Activated T-cell treated with anti-CD3 and anti-CD28 coated beads, Interleukin-2, amount 50 U/mL, for 72 hours (primary cell): ENCODE measurements at places on chromosomes 13 and 19. TPM values are rescaled to one million over a fixed set of nuclear protein-coding genes. Genes with fewer than 3 reads are reported as not detected.

DNA sequence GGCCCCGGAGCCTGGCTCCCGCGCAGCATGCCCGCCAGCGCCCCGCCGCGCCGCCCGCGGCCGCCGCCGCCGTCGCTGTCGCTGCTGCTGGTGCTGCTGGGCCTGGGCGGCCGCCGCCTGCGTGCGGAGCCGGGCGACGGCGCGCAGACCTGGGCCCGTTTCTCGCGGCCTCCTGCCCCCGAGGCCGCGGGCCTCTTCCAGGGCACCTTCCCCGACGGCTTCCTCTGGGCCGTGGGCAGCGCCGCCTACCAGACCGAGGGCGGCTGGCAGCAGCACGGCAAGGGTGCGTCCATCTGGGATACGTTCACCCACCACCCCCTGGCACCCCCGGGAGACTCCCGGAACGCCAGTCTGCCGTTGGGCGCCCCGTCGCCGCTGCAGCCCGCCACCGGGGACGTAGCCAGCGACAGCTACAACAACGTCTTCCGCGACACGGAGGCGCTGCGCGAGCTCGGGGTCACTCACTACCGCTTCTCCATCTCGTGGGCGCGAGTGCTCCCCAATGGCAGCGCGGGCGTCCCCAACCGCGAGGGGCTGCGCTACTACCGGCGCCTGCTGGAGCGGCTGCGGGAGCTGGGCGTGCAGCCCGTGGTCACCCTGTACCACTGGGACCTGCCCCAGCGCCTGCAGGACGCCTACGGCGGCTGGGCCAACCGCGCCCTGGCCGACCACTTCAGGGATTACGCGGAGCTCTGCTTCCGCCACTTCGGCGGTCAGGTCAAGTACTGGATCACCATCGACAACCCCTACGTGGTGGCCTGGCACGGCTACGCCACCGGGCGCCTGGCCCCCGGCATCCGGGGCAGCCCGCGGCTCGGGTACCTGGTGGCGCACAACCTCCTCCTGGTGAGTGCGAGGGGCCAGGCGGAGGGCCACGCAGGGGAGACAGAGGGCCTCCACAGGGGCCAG is at the start of gene KL:
Gene KL, plus strand, starts transcription at position 10 of the 909 bp plus-strand sequence. Its CDS starts 18 bp downstream, at position 28.
- peaks cover 78% of the 10 kb centered on the region for H3K27me3 ChIP-seq
- no peaks in the 10 kb centered on the region for H3K36me3 ChIP-seq
- H3K4me3 ChIP-seq = peak within 1 kb of the TSS; percentile 76
- peak; percentile 38 for DNase-seq
- no peak within 1 kb of the TSS for H3K27ac ChIP-seq

DNA sequence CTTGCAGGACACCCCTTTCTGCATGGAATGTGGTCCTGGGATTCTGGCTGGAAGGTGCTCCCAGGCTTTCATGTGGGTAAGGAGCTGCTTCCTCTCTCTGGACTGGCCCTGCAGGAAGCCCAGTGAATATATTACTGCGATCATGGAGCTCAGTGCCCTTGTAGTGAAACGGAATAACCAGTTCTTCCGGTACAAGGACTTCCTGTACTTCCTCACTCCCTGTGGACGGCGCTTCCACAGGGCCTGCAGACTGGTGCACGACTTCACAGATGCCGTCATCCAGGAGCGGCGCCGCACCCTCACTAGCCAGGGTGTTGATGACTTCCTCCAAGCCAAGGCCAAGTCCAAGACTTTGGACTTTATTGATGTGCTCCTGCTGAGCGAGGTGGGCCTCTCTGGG is 8.0 kb downstream of the CYP4F8 start:
- no peak overlapping the region for H3K27ac ChIP-seq
- H3K36me3 ChIP-seq = no peaks in the 10 kb centered on the region
- peaks cover 23% of the 10 kb centered on the region for H3K27me3 ChIP-seq
- no peak overlapping the region for H3K4me3 ChIP-seq

GRCh38 chr19:18046059-18046718 is 38.2 kb downstream of the ARRDC2 start:
- H3K4me1 ChIP-seq = peaks cover 62% of the 10 kb centered on the region
- H3K27ac ChIP-seq = no peak overlapping the region
- H3K4me3 ChIP-seq = peak overlapping the region; percentile 82
- peaks cover 2% of the 10 kb centered on the region for H3K36me3 ChIP-seq

DNA sequence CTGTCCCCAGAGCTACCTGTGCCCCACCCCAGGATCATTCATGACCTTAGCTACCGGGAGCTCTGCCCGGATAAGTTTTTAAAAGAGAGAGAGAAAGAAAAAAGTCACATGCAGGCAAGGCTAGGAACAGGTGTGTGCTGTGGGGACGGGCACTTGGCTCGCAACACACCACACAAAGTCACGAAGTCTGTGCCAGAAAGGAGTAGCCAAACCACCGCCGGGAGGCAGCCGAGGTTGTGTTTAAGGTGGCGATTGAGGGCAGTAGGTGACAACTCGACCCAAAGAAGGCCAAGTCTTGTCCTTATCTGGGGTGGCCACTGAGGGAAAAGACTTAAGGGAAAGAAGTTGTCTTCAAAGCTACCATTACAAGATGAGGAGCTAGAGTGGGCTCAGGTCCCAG is 4.6 kb upstream of the TSHZ3 start:
- H3K27me3 ChIP-seq = peaks cover 74% of the 10 kb centered on the region
- H3K36me3 ChIP-seq = peaks cover 3% of the 10 kb centered on the region
- no peak overlapping the region for H3K27ac ChIP-seq
- DNase-seq = no peak

DNA sequence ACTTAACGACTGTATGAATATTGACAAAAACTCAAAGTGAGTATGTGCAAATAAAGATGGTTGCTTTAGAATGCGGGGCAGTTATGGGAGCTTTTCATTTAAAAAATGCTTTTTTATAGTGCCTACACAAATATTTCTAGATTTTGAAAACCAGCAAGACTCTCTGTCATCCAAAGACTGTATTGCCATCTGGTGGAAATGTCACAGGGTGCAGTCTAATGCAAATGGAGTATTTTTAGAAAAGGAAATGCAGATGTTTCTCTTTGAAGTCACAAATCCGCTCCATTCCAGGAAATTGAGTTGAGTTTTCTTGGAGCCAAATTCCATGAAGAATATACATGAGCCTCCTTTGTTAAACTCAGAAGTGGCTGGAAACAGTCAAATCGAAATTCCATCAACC is 2.3 kb upstream of the C1QTNF9B start:
- no peak overlapping the region for H3K4me3 ChIP-seq
- H3K36me3 ChIP-seq = no peaks in the 10 kb centered on the region
- no peaks in the 10 kb centered on the region for H3K4me1 ChIP-seq
- peak; percentile 35 for DNase-seq

DNA sequence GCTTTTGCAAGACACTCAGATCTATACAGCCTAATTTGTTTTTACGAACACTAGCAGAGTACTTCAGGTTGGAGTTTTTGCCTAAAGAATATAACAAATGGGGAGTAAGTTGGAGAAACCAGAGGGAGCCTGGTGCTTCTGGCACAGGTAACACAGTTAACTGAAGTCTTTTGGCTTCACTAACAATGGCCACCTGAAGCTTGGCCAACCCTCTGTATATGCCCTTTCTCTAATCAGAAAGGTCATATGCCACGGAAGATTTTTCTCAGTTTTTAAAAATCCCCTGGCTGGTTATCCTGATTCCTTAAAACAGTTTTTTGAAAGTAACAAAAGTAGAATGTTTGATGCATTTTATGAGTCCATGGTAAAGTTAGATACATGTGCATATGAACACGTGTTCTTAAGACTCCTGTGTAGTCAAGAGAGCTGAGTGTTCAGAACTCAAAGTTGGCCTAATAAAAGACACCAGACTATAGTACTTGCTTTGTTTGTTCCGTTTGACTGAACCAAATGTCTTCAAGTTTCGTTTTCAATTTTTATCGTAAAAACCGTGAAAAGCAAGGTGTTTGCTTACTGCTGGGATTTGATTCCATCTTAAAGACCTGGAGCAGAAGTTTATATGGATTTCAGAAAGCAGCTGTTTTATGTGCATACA is 137.5 kb downstream of the KCNRG start:
- no peak for DNase-seq
- no peaks in the 10 kb centered on the region for H3K36me3 ChIP-seq
- no peak overlapping the region for H3K27ac ChIP-seq
- peak overlapping the region; percentile 16 for H3K4me3 ChIP-seq
- H3K4me1 ChIP-seq = peaks cover 19% of the 10 kb centered on the region
- H3K27me3 ChIP-seq = peaks cover 54% of the 10 kb centered on the region

GRCh38 chr13:96053003-96053703 is at the start of gene UGGT2:
Gene UGGT2, minus strand, starts transcription at chr13:96053401. Its CDS starts 89 bp downstream, at chr13:96053312.
- H3K4me3 ChIP-seq = peak within 1 kb of the TSS; percentile 75
- peaks cover 6% of the 10 kb centered on the region for H3K36me3 ChIP-seq
- no peaks in the 10 kb centered on the region for H3K4me1 ChIP-seq

DNA sequence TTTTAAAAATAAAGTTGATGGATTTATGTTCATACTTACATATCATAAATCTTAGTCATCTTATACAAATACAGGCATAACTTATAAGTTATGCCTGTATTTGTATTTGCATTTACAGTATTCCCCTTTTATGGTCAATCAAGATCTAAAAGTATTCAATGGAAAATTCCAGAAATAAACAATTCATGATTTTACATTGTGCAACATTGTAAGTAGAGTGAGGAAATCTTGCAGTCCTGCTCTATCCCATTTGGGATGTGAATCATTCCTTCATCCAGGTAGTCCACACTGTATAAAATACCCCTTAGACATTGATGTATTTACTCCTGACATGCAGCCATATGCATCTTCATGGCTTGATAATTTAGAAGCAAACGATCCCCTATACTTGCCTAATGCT is 795.3 kb downstream of the SLITRK1 start:
- H3K36me3 ChIP-seq = no peaks in the 10 kb centered on the region
- H3K27ac ChIP-seq = no peak overlapping the region
- H3K4me1 ChIP-seq = no peaks in the 10 kb centered on the region

GRCh38 chr19:48169578-48169938 is 586 bp downstream of the LIG1 start:
- peaks cover 13% of the 10 kb centered on the region for H3K36me3 ChIP-seq
- H3K4me1 ChIP-seq = peaks cover 40% of the 10 kb centered on the region
- H3K27ac ChIP-seq = peak overlapping the region; percentile 94
- H3K27me3 ChIP-seq = no peaks in the 10 kb centered on the region
- DNase-seq = peak; percentile 92
- peak overlapping the region; percentile 86 for H3K4me3 ChIP-seq

CRYL1 gene
- 15.7 TPM for total RNA-seq

TOMM40 gene
- 65.1 TPM for total RNA-seq

ZNF221 gene
- 3.5 TPM for total RNA-seq

MAP2K2 gene
- total RNA-seq = 157 TPM

IGFL2 gene
- not detected for total RNA-seq

B3GNT3 gene
- not detected for total RNA-seq

ZNF566 gene
- 7.8 TPM for total RNA-seq

SCN1B gene
- total RNA-seq = 2.7 TPM
